ENCODE measurements at places on chromosomes 4 and X.
A peak's percentile ranks its signal among the peaks of the same experiment; 100 is the strongest.

DNA sequence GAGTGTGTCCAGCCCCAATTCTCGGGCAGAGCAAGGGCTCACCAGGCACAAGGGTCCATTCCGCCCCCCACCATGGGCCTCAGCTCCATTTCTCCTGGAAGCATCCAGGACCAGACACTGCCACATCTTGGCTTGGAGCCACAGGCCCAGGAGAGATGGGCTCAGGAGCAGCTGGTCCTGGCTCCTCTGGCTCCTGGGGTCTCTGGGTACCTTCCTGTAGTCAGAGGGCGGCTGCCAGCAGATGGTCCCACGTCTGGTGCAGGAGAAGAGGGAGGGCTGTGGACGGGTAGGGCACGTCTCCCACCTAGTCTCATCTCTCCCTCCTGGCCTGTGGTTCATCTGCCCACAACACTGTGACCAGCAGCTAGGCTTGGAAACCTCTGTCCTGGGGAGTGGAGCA, 8.0 kb downstream of the ATP2B3 start:
- no peak for DNase-seq

DNA sequence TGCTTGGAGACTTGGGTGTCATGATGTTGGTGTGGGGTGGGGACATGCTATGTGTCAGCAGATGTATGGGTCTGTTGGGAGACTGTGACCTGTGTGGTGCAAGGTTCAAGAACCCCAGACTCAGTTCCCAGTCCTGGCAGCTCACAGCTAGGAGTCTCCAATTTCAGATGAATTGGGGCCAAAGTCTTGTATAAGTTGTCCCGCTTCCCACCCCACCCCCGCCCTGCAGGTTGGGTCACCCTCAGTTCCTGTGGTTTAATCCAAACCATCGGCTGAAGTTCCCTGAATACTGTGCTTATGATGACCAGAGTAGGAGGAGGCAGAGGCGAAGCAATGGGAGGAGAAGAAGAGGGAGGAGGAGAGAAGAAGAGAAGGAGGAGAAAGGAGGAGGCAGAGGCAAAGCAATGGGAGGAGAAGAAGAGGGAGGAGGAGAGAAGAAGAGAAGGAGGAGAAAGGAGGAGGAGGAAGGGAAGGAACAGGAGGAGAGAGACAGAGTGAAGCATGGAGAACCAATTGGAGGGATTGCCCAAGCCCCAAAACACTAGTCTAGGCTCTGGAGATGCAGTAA, 112.6 kb downstream of the EFNB1 start:
- no peak for DNase-seq

DNA sequence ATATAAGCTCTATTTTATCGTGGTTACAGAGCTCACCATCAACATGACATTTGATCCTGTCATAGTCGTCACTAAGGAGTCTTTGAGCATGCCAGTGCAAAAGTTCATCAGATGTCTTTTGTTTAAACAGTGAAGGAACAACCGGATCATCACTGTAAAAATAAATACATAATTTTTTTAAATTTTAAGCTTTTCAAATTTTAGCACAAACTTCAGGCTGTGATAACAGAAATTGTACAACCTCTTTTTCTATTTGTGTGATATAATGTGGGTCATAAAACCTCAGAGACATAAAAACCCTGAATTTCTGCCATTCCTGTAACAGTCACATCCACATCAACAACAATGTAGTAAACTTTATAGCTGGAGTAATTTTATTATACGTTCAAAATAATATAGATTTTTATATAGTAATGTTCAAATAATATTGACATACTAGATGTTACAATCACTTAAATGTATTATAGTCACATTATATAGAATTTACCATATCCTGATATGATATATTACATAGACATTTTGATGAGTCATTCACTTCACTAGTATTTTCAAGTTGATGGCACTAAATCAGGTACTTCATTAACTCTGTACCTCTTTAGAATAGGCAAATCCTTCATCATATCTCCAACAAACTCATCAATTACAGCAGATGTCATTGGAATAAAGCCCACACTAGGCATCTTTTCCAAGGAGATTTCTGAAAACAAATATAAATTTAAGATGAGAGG, 47.7 kb downstream of the DDX60L start:
- no peak for DNase-seq

DNA sequence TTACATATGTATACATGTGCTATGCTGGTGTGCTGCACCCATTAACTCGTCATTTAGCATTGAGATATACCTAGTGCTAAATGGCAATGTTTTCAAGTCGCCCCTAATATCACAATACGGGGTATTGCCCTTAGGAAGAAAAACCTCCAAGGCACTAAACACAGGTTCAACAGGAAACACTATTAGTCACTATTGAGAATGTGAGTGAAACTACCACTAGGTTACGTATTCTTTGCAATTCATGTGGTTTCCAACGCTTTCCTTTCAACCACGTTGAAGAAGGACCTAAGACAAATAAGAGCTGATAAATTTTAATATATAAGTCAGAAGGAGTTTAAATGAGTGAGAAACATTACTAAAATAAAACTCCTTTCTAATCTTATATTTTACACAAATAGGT, 134.7 kb upstream of the SPANXN4 start:
- DNase-seq: no peak

DNA sequence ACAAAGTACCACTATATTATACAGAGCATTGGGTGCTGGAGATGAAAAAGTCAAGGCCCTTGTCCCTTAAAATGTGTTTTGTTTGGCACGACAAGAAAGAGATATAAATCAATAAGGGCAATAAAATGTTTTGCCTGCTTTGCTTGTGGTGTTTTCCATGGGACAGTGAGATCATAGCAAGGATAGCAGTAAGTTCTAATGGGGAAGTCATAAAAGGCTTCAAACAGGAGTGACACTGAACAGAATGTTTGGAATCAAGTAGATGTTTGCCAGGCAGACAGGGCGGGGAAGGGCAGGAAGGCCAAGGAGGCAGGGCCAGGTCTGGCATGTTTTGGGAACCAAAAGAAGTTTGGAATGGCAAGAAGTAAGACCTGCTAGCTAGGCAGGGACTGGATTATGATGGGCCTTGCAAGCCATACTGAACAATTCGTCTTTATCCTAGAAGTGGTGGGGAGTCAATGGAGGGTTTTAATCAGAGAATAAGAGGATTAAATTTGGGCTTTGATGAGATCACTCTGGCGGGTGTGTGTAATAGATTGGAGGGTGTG, 16.4 kb downstream of the FGF2 start:
- DNase-seq: no peak

GRCh38 chr4:89101256-89102161, 9.8 kb upstream of the TIGD2 start:
- DNase-seq: peak; percentile 12

GRCh38 chr4:1953335-1953734, 55.4 kb downstream of the NELFA start:
- no peak for DNase-seq

DNA sequence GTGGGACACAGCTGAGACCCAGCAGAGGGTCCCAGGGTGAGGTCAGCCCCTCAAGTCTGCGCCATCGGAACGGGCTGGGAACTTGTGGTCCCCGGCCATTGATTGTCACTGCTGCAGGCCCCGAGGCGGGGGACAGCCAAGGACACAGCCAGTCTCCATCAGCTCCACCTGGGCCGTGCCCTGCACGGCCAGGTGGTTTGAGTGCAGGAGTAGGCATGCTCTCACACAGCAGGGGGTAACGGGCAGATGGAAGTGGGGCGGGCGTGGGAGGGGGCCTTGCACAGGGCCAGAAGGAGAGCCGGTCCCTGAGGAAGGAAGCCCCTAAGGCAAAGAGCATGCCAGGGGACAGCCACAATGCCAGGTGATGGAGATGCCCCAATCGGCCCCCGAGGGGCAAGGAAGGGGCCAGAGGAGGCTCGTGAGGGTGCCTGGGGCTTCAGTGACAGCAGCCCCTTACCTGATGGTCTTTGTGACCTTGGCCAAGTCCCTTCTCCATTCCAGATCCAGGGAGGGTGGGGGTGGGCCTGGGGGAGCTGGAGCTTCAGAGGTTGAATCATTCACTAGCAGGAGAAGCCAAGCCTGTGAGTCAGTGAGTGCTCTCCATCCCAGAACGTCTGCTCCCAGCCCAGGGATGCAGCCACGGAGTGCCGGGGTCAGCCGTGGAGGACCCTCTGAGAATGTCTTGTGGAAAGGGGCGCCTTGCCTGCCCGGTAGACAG, 2.3 kb downstream of the ATP2B3 start:
- no peak for DNase-seq

DNA sequence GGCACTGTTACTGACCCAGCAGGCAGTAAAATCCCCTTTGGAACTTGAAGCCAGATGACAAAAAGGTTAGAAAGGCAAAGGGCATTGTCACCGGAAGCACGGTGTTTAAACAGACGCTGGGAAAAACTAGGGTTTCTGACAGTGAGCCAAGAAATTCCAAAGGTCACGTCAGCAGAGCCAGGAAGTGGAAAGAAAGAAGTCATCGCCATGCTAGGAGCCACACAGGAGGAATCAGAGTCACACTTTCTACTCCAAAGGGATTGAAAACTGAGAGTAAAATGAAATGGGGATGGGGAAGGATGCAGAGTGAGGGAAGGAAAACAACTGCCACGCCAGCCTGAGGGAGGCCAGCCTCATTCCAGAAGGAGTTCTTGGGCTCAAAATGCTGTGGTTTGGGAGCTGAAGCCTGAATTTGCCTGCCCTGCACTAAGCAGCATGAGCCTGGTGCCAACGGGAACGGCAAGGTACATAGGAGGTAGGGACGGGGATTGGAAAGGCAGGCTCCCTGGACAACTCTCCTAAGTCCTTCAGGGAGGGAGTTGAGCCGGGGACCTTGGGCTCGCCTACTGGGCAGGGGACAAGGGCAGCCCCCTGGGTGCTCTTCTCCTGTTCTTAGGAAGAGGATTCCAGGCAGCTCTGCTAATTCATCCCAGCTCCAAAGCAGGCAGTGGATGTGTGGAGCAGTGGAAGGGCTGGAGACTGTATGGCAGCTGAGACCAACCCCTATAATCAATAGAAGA, 66.8 kb downstream of the SOWAHB start:
- no peak for DNase-seq

DNA sequence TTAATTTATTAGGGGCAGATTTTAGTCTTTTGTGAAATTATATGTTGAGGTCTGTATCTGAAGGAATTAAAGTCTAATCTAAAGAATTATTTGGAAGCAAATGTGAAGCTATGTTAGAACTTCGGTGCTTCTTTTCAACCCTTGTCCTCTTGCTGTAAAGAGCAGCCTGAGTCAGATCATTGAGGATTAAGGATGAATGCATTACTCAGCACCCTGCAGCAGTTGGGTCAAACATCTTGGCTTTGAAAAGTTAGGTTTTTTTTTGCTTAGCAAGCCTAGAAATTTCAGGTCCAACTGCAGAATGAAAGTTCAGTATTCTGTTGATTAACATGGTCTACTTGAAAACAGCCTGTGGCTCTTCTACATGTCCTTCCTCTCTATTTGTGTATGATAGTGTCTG, 57.6 kb downstream of the SLC4A4 start:
- DNase-seq: no peak

DNA sequence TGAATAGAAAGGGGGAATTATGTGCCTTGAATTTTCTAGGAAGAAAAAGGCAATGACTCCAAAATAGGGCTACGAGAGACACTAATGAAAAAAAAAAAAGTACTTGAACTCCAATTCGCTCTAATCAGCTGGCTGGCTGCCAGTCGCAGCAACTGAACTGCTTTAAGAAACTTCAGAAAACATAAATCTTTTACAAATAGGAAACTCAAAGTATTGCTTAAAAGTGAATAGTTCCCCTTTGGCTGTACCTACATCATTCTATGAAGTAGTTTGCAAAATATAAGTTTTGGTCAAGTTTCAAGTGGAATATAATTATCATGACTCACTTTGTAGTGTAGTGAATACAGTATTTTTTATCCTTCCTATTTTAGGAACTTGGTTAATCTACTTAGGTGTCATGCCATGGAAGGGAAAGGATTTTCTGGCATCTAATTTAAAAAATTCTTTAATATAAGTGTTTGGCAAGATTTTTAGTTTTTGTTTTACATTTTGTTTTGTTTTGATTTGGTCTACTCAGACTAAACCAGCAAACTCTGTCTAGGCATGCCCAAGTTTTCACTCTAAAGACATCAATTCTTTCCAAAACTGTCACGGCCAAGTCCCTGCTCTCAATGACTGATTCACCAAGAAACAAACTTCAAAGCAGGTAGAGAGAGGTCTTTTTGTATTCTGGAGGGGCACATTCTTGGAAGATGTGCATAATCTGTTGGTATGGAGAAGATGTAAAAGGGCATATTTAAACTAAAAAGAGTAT, 382.4 kb upstream of the GALNT7 start:
- DNase-seq: no peak

- no peak for DNase-seq
These were observed 112.9 kb upstream of the NOCT start for GRCh38 chr4:138902705-138903104.

GRCh38 chr4:138889216-138889615, 126.4 kb upstream of the NOCT start:
- DNase-seq: no peak

GRCh38 chrX:30935985-30936384, 46.9 kb upstream of the TAB3 start:
- DNase-seq: no peak

GRCh38 chr4:102344954-102345794, at the start of gene SLC39A8:
Gene SLC39A8, minus strand, starts transcription at chr4:102345482. Its CDS starts 820 bp downstream, at chr4:102344662.
- peak; percentile 91 for DNase-seq

- DNase-seq: no peak
These were observed 24.3 kb upstream of the NDNF start for GRCh38 chr4:121096629-121097028.

- DNase-seq: peak; percentile 45
These were observed at the start of gene FGF5 for GRCh38 chr4:80266253-80266901. Gene FGF5, plus strand, starts transcription at chr4:80266664. Its CDS starts 161 bp downstream, at chr4:80266825.

GRCh38 chrX:136714626-136715599, 65.8 kb downstream of the ARHGEF6 start:
- no peak for DNase-seq

DNA sequence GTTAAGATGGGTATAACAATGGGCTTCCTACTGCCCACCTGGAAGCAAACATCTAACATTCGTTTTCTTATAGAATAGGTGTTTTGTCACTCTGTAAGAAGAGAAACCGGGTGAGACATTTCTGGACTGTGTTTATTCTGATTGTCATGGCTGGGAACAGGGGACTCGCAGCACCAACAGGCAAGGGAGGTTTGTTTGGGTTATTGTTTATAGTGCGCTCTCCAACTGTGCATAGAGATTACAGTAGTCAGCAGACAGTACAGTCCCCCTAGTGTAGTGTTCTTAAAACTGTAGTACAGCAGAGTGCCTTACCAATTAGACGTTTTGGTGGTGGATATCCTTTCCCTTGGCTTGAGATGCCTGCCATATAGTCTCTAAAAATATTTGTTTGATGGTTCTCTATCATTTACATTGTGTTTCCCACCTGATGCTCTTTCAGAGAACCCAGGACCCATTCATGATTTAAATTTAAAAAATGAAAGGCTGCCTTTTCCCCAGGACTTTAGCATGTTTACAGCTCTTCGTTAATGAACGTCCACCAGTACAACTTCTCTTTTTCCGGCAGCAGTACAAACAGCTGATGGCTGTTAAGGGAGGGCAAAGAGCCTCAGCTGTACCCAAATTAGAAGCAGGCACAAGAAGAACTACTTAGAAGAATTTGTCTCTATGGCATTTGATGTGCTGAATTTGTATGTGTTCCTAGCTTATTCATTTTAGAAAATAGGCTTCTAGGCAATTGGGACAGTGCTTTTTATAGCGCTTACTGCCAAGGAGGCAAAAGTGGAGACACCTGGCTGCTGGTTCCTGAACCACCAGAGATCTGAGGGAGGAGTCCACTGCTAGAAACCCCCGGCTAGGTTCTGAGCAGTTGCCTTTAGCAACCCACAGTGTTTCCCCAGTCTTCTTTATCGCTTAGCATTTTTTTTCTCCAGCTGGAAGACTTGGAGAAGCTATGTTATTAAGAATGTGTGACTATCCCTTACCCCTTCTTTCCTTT, 1.0 kb upstream of the RNF150 start:
- DNase-seq: no peak
